ENCODE measurements at places on chromosomes 3 and 15. TPM values are rescaled to one million over a fixed set of nuclear protein-coding genes. Genes with fewer than 3 reads are reported as not detected.

Gene MYLK
- 28.2 TPM for total RNA-seq

Gene GHSR
- not detected for total RNA-seq

Gene STRIT1
- 15.3 TPM for total RNA-seq

Gene ABI3BP
- total RNA-seq: 189 TPM

Gene B3GNT5
- 5.3 TPM for total RNA-seq

Gene ANKRD34C
- total RNA-seq: under 0.01 TPM

Gene ACKR2
- 0.53 TPM for total RNA-seq

DNA sequence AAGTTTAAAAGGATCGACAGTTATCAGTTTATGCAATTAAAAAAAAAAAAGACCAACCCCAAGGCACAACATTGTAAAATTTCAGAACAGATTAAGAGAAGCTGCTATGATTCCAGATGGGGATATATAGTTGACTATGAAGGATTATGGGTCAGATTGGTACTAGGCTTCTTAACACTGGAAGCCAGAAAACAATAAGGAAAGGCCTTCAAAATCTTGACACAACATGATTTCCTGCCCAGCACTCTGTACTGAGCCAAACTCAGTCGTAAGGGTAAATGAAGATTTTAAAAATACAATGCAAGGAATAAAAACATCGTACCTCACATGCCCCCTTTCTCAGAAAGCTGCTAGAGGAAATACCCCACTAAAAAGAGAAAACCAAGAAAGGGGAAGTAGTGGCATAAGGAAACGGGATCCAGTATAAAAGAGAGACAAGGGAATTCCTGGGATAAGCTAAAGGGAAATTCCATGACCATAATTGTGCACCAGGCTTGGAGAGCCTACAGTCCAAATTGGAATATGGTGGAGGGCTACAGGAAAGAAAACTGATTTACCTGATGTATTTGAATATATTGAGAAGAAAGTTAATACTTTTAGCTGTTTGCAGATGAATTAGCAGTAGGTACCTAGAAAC, 27.9 kb downstream of the PIAS1 start:
- DNase-seq: no peak

DNA sequence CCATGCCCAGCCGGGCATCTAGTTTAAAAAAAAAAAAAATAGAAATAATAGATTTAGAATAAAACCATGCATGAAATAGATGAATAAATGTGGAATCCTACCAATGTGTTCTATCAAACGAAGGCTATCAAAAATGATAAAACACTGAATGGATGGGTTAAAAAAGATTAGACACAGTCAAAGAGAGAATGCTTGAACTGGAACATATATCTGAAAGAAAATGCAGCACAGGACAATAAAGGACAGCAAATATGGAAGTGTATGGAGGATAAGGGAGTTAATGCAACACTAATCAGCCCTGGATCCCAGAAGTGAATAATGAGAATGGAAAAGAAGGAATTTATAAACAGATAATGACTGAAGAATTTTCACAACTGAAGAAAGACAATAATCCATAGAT, 571.7 kb downstream of the GRM7 start:
- no peak for DNase-seq

GRCh38 chr15:57184502-57184901, 191.8 kb upstream of the CGNL1 start:
- DNase-seq: peak; percentile 37

- peak; percentile 17 for DNase-seq
Measured at GRCh38 chr3:115040673-115041286, 106.3 kb downstream of the ZBTB20 start.

DNA sequence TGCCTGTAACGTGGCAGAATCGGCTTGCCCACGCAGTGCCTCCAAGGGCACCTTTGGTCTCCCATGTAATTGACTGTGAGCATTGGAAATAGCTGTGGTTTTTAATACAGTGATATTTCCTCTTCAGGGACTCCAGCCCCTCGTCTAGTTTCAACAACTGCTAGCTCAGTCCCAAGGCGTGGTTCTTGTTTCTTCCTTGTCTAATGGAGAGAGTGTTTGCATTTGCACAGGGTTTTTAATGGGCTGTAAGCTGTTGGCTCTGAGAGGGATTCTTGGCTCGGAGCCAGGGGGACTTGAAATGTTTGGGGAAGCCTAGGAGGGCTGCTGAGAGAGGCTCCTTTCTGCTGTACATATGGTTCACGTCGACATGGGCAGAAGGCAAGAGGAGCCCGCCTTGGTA, 86.2 kb downstream of the THSD4 start:
- peak; percentile 84 for DNase-seq

DNA sequence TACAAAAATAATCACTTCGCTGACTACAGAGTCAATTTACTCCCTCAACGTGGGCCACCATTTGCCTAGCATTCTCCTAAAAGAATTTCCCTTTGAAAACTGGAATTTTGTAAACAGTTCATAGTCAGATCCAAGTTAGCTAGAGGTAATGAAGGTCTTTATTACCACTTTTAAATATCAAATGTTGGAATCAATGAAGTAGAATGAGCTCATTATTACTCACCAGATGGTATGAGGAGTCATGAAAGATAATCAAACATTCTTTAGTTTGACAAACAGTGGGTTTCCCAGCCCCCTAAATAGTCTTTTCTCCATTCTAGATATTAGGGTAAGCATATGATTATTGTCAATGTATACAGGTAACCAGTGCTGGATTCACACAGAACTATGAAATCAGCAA, 455.7 kb upstream of the THBS1 start:
- no peak for DNase-seq

- no peak for DNase-seq
Measured at GRCh38 chr15:37973856-37974255, 39.4 kb downstream of the TMCO5A start.

GRCh38 chr3:153591561-153592245, 429.7 kb downstream of the RAP2B start:
- no peak for DNase-seq

DNA sequence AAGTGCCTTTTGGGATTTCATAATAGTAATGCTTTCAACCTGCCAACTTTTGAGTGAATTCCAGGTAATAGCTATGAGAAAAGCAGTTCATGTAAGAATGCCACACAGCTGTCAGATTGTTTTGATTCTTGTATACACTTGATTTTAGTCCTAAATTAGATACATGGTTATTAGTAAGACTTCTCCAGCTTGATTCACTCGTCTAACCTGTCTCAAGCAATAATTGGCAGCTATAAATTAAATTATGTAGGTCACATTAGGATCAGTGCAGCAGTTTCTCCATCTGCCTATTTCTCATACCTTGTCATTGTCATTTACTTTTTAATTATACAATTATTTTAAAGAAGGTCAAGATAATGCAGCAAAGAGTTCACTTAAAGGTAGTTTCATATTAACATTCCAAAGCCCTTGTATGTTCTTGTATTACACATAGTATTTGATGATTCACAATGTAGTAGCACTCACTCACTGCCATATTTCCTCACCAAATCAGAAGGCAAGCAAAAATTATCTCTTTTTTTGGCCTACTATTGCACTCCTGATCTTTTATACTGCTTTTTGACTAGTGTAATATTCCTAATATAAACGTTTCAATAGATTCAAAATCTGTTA, 10.9 kb upstream of the CRYBG3 start:
- no peak for DNase-seq

- DNase-seq: peak; percentile 61
Measured at GRCh38 chr3:69339760-69340159, 46.1 kb downstream of the FRMD4B start.

DNA sequence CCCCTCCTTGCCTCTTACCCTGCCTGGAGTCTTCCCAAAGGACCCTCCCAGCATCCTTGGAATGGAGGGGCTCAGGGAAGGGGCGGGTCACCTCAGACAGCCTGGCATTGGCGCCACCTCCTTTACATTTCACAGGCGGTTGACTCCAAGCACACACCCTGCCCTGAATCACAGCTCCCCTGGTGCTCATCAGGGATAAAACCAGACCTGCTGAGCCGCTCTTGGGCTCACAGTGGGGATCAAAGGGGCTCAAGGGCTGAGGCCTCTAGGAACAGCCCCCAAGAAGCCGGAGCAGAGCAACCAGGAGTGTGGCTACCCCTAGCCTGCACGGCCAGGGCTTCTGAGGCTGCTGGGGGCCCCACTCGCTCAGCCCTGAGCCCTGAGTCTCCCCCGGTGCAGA, 16.6 kb downstream of the LINGO1 start:
- DNase-seq: no peak

GRCh38 chr3:27578032-27578431, 93.8 kb upstream of the SLC4A7 start:
- no peak for DNase-seq

DNA sequence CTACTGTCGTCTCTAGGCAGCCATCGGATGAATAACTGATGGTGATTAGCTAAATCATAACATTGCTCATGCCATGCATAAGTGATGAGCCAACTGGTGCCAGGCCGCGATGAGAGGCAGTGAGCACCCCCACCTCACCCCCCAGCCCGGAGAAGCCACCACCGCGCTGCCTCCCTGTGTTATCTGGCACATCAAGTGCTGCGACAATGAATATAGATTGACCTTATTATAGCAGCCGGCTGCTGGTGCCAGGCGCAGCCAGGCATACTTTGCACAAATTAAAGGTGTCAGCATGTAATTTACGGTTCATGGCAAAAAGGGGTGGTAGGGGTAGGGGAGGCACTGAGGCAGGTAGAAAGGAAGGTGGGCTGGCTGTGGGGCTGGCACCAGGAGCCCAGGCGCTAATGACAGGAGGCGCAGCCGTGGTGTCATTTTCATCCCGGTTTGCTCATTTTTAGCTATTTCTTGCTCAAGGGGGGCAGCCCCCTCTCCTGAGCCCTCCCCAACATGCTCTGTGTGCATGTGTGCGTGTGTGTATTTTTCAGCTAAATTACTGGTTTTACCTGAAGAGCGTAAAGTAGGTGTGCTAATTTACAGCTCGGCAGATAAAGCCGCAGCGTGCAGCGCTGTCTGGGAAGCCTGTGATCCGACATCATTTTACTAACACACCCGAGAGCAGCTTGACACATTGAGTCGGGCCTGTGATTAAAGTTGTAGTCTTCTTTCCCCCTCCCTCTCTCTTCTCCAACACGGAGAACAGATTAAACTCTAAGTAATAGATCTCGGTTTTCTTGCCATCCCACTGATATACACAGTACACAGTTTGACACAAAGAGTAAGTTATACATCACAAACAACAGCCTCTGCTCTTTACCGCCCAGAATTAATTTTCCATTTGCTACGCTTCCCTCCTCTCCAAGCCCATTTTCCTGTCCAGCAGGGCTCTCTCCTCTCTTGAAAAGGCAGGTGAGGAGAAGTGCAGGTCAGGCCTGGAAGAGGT, 212.3 kb downstream of the RPLP1 start:
- DNase-seq: no peak

DNA sequence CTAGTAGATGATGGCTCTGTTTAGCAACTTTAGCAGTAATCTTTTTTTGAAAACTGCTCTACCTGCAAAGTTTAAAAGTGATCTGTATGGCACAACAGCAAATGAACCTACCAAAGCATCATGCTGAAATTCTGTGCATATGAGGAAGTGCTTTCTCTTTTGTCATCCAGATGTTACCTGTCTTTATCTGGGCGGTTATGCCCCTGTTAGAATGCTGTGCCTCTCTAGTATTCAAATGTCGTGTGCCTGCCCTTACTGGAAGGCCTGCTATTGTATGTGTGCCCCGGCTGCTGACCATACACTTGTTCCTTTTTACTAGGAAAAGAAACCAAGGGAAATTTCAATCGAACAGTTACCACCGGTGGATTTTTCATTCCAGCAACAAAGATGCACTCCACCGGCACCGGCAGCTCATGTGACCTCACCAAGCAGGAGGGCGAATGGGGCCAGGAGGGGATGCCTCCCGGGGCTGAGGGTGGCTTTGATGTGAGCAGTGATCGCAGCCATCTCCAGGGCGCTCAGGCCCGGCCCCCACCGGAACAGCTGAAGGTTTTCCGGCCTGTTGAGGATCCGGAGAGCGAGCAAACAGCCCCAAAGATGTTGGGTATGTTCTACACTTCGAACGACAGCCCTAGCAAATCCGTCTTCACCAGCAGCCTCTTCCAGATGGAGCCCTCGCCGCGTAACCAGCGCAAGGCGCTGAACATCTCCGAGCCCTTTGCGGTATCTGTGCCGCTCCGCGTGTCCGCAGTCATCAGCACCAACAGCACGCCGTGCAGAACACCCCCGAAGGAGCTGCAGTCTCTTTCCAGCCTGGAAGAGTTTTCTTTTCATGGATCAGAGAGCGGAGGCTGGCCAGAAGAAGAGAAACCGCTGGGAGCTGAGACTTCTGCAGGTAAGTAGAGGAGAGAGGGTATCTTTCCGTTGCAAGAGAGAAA, 61.6 kb downstream of the TMEM39A start:
- DNase-seq: no peak

DNA sequence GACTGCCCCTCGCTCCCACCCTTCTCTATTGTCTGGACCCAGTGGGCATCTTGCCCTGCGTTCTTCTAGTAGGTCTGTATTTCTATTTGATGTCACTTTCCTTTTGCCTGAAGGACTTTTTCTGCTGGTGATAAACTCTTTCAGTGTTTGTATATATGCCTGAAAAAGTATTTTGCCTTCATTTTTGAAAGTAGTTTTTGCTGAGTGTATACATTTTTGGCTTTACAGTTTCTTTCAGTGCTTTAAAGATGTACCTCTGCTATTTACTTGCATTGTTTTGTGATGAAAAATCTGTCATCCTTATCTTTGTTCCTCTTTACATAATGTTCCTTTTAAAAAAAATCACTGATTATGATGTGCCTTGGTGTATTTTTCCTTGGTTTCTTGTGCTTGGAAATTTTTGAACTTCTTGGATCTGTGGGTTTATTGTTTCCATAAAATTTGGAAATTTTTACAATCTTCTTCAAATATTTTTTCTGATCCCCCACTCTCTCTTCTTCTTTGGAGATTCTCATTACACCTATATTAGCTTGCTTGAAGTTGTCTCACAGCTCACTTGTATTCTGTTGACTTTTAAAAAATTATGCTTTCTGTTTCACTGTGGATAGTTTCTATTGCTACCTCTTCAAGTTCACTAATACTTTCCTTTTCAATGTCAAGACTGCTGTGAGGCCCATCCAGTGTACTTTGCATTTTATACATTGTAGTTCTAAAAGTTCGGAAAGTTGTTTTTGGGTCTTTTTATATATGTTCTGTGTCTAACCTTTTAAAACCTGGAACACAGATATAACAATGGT, 67.8 kb downstream of the RGMA start:
- DNase-seq: no peak

GRCh38 chr3:188431040-188431439, 277.1 kb downstream of the LPP start:
- no peak for DNase-seq

All from muscle of leg (tissue), 16 donors.